ENCODE measurements at places on chromosomes 16 and 17.

- DNase-seq, result no peak
Measured at GRCh38 chr17:33657181-33657580, 364.1 kb upstream of the ASIC2 start.

GRCh38 chr16:23520500-23520899 is 10.2 kb upstream of the GGA2 start:
- DNase-seq, result no peak

GRCh38 chr17:81189670-81190530 is 23.9 kb upstream of the AATK start:
- DNase-seq, result no peak

DNA sequence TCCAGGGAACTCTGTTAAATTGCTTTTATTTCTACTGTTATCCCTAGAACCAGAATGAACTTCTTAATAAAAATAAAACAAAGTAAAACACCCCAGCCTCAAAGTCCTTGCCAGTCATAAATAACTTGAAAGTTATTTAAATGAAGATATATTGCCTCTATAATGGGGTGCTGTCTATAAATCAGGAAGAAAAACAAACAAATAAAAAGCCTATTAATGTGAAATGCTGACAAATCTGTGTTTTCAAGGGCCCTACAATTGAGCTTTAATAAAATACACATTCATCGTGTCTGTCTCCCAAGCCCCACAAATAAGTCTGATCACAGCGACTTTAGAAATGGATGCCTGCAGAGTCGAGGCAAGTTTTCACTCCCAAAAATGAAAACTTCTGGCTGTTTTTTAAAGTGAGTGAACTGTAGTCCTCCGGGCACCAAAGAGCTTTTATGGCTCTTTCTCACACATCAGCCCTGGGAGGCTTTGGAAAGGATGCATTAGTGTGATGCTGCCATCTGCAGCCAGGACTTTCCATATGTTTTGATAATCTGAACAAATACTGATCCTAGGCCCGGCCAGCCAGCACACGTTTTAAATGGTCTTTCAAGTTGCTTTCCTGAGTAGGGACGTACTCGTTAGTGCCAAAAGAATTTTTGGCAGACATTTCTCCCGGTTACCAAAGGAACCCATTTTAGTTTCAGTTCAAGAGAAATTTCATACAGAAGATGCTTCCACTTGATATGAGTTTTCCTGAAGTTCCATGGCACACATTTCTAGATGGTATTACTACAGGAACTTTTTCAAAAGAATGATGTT is 16.3 kb downstream of the NACA2 start:
- DNase-seq, result no peak

DNA sequence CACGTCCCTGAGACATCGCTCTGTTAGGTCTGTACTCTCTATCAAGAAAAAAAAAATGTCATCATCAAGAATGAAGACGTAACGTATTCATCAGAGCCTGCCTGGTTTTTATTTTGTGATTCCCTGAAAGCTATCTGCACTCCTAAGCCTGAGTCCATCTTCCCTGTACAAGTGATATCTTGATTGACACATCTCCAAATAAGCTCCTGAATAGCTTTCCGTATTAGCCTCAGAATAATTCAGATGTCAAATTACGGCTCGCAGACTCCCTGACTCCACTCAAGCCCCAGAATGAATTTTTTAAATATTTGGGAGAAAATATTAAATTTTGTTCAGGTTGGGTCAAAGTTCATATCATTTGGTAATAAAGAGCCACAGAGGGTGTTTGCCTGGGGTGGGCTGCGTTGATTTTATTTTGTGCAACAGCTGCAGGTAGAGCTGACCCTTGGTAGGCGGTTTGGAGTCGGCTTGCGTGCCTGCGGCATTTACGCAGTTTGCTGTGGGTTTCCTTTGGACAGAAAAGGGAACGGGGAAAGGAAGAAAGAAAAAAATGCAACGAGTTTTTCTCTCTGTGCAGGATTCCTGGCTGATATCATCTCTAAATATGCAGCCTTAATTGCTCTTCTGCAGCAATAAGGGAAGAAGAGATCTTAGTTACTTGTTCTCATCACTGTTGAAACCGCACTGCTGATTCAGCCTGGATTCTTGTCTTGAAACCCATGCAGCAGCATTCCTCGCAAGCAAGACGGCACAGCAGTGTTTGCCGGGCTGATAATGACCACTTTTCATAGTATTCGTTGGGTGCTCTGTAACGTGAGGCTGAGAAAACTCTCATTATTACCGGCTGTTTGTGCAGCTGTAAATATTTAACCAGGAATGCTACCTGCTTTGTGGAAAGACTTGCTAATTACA is 114.7 kb downstream of the IRX3 start:
- DNase-seq, result no peak
